CD4-positive, alpha-beta T cell treated with Interleukin-21 for 1 hour (primary cell): ENCODE measurements at places on chromosomes 3 and 15.

GRCh38 chr3:105503191-105503593 is 136.5 kb downstream of the ALCAM start:
- no peak for DNase-seq

- no peak for DNase-seq
Measured at GRCh38 chr15:82832601-82833361, 23.4 kb downstream of the WHAMM start.

DNA sequence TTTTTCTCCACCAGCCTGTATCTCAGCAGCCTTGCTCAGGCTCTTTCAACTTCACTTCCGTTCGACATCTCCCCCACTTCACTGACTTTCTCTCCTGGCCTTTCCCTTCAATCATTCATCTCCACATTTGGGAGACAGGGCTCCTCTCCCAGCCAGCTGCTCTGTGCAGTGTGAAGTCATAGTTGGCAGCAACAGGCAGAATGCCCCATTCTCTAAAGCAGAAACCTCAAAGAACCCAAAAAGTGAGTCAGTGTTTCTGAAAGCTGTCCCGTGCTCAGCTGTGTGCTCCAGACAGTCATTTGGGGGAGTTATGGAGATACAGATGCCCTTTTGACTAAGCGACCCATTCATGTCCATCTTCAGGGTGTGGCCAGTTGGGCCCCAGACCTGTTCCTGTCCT is 54.3 kb downstream of the NTRK3 start:
- no peak for DNase-seq

DNA sequence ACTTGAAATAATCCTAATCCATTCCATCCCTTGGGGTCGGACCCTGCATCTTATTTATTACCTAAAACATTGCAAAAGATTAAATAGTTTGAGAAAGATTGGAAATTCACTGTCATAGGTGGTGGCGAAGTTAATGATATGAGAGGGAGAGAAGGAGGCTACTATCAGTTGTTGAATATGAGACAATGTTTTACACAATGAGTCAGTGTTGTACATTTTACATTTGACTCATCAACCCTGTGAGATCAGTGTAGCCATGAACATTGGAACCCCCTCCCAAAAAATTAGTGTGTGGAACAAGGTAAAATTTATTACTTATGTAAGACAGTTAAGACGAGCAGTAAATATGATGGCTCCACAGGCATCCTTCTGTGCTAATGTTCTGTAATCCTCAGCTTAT is 384.3 kb downstream of the MCTP2 start:
- no peak for DNase-seq

- DNase-seq, result no peak
Measured at GRCh38 chr15:42686281-42686680, 50.6 kb downstream of the CDAN1 start.

DNA sequence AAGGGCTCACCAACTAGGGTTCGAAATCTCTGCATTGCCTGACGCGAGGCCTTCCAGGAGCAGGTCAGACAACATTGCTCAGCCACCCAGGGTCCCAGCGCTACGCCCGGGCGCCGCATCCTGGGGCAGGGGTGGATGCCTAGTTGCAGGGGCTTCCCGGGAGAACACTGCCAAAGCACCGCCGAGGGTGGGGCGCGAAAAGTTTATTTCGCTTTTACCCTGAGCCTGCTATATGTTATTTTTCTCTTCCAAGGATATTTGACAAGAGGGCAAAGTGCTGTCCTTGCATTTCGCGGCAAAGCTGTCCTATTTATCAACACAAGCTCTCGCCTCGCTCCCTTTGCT is 549 bp upstream of the SOX14 start:
- no peak for DNase-seq

DNA sequence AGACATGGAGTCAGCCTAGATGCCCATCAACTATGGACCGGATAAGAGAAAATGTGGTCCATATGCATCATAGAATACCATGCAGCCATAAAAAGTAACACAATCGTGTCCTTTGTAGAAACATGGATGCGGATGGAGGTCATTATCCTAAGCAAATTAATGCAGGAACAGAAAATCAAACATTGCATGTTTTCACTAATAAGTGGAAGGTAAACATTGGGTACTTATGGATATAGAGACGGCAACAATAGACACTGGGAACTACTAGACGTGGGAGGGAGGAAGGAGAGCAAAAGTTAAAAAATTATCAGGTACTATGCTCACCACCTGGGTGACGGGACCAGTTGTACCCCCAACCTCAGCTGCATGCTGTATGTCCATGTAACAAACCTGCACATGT is 2.5 kb downstream of the PLD1 start:
- DNase-seq, result no peak

DNA sequence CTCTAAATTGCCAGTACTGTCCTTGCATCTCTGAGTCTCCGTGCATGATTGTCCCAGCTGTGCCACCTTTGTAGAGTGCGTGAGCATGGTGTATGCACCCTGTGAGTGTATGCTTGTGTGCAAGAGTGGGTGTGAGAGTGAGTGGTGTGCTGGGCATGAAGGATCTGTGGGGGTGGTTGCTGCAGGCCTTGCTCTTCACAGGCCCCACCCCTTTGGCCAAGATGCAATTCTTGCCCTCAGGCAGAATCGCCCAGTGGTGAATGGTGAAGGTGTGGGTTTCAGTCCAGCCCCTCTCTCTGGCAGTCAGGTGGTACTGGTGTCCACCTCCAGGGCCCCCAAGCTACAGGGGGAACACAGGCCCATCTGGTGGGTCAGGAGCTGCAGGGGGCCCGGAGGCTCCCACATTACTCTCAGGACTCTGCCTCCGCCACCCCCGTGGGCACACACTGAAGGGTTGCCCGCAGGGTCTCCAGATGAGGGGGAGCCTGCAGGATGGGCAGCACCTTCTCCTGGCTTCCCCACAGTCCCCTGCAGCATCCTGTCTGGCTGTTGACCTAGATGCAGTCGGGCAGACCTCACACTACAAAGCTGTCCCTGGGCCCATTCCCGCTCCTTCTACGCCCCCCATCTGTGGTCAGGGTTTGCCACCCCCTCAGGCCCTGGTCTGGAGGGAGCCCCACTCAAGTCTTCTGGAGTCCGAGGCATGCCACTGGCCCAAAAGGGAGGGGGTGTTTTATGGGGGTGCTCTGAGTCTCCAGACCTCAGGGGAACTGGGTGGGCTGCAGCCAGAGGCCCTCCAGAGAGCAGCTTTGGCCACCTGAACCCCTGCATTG is 8.3 kb upstream of the ROPN1B start:
- DNase-seq, result no peak

DNA sequence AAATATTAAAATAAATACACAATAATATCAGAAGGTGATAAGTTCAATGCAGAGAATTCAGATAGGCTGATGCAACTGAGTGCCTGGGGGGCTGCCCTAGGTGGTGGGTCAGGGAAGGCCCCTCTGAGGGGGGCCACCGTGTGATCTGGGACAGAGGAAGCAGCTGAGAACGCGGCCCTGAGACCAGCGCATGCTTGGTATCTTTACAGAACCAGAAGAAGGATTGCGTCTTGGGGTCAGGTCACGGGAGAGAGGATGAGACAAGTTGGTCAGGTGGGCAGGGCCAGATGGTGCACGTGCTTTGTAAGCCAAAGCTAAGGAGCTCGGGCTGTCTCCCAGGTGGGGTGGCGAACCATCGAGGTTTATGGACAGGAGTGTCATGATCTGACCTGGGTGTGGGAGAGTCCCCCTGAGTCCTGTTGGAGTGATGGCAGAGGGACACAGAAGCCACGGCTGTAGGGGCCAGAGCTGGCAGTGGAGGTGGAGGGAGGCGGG is 121.2 kb downstream of the ETFA start:
- DNase-seq, result no peak

- no peak for DNase-seq
Measured at GRCh38 chr15:80374441-80374840, 29.7 kb upstream of the ARNT2 start.

GRCh38 chr3:51549311-51549710 is 10.8 kb downstream of the RAD54L2 start:
- DNase-seq, result no peak

DNA sequence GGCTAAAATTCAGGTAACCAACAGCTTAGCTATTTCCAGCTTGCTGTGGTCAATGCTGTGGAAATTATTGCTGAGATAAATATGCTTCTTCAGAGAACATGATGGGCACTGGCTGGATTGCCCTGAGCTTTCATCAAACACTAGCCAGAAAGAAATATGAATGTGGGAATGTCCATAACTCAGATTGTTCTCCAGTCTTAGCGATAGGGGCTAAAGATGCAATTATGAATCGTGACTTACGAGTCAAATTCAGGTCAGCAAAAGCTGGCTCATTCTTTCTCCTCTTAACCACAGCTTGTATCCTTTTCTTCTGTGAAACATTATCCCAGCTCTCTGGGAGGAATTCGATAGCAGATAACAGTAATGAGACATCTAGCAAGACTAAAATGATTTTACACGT is 307.6 kb downstream of the RYR3 start:
- DNase-seq, result no peak

GRCh38 chr3:43423142-43423541 is 136.8 kb downstream of the SNRK start:
- no peak for DNase-seq

GRCh38 chr15:73589766-73590165 is 43.4 kb downstream of the NPTN start:
- DNase-seq, result no peak

- DNase-seq, result no peak
Measured at GRCh38 chr3:21562243-21562642, 188.8 kb downstream of the ZNF385D start.

- no peak for DNase-seq
Measured at GRCh38 chr15:41891946-41892345, 1.9 kb downstream of the SPTBN5 start.

- no peak for DNase-seq
Measured at GRCh38 chr15:61499376-61499775, 270.3 kb upstream of the RORA start.

GRCh38 chr15:53218666-53219580 is 428.8 kb upstream of the ONECUT1 start:
- DNase-seq, result no peak

- no peak for DNase-seq
Measured at GRCh38 chr15:66097151-66098021, 156.2 kb downstream of the MEGF11 start.

- no peak for DNase-seq
Measured at GRCh38 chr15:85993116-85993515, 86.6 kb upstream of the AGBL1 start.

DNA sequence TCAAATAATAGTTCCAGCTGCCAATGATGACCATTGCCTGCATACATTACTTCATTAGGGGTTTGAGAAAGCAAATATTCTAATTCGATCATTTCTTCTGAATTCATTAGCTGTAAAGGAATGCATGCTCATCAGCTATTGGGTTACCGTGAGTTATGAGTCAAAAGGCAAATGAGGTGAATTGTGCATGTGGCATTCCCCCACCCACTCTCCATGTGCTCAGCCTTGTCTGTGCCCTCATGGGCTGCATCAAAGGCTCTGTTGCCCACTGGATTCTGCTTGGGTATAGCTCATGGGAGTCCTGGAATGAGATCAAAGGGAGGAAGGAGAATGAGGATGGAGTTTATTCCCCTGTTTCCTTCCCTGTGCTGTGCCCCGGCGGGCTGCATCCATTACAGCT is 99.3 kb upstream of the CHRNA7 start:
- DNase-seq, result no peak

GRCh38 chr15:70281811-70282307 is 184.1 kb upstream of the TLE3 start:
- DNase-seq, result no peak

DNA sequence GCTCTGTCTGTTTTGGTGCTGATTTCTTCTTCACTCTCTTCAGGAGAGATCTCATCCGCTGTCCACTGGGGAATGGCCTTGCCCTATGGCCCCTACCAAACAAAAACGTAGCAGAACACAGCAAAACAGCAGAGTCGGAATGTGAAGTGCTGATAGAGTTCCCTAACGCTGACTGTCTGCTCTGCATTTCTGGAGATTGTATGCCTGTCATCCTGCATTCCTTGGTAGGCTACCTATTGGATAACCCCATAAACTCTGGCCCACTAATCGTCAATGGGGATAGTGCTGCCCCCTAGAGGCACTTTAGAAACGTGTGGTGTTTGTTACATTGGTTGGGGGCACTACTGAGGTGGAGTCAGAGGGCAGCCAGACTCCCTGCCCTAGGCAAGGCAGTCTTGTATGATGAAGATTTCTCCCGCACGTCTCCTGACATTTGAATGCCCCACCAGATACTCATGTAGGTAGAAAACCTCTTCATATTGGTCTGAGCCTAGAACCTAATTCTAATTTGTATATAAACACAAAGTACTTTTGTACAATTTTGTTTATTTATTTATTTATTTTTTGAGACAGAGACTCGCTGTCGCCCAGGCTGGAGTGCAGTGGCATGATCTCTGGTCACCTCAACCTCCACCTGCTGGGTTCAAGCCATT is 15.6 kb upstream of the MAGEF1 start:
- DNase-seq, result peak; percentile 52

DNA sequence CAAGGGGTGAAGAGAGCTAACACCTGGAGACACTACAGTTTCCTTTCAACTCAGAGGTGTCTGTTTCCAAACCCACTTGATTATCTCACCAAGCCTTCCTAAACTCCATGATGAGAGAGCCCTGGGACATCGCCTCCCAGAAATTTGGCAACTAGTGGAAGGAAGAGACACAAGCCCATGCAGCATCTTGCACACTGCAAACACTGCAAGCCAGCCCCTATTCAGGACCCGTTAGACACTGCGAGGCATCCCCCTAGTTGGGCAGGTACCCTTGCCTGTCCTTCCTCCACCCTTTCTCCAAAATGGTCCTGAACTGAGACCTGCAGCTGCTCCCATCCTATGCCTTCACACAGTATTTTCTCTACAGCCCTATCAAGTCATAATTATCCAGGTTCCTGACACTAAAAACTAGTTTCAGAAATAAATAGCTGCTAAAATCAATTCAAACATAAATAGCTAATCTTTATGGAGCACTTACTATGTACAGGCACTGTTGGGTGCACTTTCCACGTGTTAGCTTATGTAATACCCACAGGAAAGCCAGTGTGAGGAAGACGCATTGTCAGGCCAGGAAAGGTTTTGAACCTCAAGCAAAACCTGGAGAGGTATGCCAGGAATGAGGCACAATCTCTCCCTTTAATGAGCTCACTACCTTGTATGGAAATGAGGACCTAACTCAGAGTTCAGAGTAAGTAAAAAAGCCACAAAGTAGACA is 2.8 kb downstream of the MAGI1 start:
- DNase-seq, result no peak

DNA sequence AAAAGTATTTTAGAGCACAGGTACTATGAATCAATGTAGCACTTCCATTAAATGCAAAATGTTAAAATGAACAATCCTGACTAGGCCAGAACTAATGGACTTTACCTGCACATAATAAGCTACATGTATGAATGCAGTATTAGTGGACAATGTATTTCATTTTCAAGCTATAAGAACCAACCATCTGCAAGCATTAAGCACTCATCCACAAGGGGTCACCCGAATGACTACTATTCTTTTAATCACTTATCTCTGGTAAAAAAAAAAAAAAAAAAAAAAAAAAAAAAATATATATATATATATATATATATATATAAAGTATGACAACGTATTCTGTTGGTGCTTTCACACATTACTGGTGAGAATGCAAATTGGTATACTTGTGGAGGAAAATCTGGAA is 7.2 kb downstream of the HERC1 start:
- peak; percentile 54 for DNase-seq
